Motor neuron (in vitro differentiated cells): ENCODE measurements at places on chromosomes 2 and 18. TPM values are rescaled to one million over a fixed set of nuclear protein-coding genes. Genes with fewer than 3 reads are reported as not detected.

CACNB4 gene
- total RNA-seq: 7.1 and 7.6 TPM in 2 replicates

REG3G gene
- 1.1 and 1.2 TPM in 2 replicates for total RNA-seq

DYTN gene
- not detected in 2 replicates for total RNA-seq

CDCA7 gene
- total RNA-seq: 6.0 and 6.2 TPM in 2 replicates

CLIP4 gene
- total RNA-seq: 5.4 and 6.2 TPM in 2 replicates

MOB1A gene
- total RNA-seq: 26.2 and 27.0 TPM in 2 replicates

NCL gene
- total RNA-seq: 126 and 127 TPM in 2 replicates

CAPN14 gene
- total RNA-seq: 0.35 TPM in 1 of 2 replicates, not detected in the other

DSC2 gene
- total RNA-seq: 7.0 and 8.0 TPM in 2 replicates

SCN2A gene
- total RNA-seq: 24.4 and 31.2 TPM in 2 replicates

CAPN13 gene
- total RNA-seq: 0.57 and 0.87 TPM in 2 replicates

RAB6C gene
- total RNA-seq: 0.57 and 0.82 TPM in 2 replicates

PSTPIP2 gene
- 2.2 and 3.2 TPM in 2 replicates for total RNA-seq

PFN4 gene
- 1.8 and 1.9 TPM in 2 replicates for total RNA-seq

PTRHD1 gene
- total RNA-seq: 28.8 and 34.7 TPM in 2 replicates

C18orf54 gene
- total RNA-seq: 0.70 and 0.92 TPM in 2 replicates

RASGRP3 gene
- total RNA-seq: 3.8 and 4.2 TPM in 2 replicates

C2orf15 gene
- 5.7 and 5.8 TPM in 2 replicates for total RNA-seq

ST6GAL2 gene
- total RNA-seq: 10.3 and 11.0 TPM in 2 replicates

ACMSD gene
- 0.49 and 3.8 TPM in 2 replicates for total RNA-seq

KCNF1 gene
- total RNA-seq: 0.34 and 0.35 TPM in 2 replicates
